ENCODE measurements at places on chromosomes 12 and 14.

- peak; percentile 7 for DNase-seq
Measured at GRCh38 chr14:21768116-21768874, 94.7 kb upstream of the OR4E1 start.

DNA sequence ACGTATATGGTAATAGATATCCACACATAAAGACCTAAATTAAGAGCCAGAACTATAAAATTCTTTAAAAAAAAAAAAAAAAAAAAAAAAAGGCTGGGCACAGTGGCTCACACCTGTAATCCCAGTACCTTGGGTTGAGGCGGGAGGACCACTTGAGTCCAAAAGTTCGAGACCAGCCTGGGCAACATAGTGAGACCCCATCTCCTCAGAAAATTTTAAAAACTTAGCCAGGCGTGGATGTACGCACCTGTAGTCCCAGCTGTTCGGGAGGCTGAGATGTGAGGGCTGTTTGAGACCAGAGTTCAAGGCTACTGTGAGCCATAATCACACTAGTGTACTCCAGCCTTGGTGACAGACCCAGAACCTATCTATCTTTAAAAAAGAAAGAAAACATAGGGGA is 4.3 kb downstream of the BTBD7 start:
- DNase-seq = no peak

- no peak for DNase-seq
Measured at GRCh38 chr12:61870658-61871484, 389.3 kb upstream of the USP15 start.

DNA sequence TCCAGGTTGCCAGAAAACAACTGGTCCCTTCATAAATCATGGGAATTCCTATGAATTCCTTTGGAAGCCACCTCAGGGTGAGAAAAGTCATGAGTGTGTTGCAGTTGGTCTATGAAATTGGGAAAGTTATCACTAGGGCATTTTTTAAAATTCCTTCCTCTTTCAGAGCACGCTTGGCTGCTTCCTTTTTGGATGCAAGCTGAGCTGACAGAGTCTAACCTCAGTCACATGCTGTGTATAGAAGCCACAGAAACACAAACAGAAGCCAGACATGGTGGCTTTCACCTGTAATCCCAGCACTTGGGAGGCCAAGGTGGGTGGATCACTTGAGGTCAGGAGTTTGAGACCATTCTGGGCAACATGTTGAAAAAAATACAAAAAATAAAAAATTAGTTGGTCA is 21.7 kb upstream of the HELB start:
- DNase-seq = no peak

DNA sequence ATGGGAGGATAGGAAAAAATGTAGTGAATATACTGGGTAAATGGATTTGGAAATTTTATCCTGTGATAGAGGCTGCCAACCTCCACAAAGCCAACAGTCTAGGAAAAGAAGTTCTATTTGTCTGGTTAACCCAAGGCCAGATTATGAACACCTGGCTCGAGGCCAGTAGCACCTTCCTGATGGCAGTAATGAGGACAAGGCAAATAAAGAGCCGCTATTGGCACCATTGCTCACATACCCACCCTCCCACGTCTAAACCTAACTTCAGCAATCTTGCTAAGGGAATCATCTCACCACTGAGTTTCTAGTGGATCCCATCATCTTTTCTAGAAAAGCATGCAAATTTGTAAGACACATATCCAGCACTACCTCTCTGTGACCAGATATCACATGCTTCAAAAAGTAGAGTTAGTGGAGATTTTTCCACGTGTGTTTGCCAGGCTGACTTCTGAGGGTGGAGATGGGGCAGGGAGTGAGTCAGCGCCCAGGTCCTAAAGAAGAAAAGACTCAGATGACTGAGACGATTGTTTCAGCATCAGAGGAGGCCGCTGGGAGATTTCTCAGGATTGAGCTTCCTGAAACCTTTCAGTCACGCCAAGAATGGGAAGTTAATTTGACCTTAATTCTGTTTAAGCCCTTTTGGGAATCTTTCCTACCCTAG is 362.9 kb downstream of the EMP1 start:
- no peak for DNase-seq

DNA sequence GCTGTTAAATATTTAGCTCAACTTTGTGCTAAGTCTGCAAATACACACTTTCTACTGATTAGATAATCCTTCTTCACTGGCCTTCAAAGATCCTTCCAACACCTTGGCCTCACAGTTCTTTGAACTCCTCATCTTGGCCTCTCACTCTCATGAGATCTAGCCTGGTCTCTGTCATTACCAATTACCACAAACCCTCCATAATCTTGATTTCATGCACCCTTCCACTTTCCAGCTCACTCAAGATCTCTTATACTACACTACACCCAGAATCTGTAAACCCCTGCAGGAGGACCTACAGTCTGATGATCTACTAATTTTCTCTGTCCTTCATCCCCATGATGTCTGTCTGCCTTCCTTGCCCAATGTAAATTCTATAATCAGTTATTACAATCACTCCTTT is 71.1 kb downstream of the DUSP16 start:
- DNase-seq = no peak

GRCh38 chr14:101249676-101250036 is 311.6 kb upstream of the DIO3 start:
- no peak for DNase-seq

GRCh38 chr14:35113308-35113950 is 8.4 kb downstream of the PPP2R3C start:
- no peak for DNase-seq

- no peak for DNase-seq
Measured at GRCh38 chr12:89140602-89141238, 211.6 kb downstream of the DUSP6 start.

- no peak for DNase-seq
Measured at GRCh38 chr12:10012630-10013330, 2.4 kb downstream of the CLEC12B start.

DNA sequence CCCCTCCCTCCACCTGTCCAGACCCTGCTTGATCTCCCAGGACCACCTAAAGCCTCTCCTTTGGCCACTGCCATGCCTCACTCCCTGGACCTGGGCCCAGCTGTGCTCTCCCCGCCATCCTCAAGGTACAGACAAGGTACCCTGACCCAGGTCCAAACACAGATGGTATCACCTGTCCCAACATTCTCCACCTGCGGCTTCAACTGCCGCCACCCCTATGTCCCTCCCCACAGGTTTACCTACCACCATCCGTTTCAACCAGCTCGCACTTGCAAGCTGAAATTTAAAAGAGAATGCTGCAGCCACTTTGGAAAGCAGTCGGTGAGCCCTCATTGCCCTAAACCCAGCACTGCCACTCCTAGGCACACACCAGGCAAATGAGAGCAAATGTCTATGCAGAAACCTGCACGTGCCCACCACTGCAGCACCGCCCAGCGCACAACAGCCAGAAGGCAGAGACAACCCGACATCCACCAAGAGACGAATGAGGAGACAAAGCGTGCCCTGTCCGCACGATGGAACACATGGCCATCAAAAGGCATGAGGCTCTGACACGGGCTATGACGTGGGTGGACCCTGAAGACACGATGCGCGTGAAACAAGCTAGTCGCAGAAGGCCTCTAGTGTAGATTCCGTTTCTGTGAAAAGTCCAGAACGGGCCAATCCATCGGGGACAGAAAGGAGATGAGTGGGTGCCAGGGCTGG is 71.0 kb downstream of the RFLNA start:
- DNase-seq = no peak

DNA sequence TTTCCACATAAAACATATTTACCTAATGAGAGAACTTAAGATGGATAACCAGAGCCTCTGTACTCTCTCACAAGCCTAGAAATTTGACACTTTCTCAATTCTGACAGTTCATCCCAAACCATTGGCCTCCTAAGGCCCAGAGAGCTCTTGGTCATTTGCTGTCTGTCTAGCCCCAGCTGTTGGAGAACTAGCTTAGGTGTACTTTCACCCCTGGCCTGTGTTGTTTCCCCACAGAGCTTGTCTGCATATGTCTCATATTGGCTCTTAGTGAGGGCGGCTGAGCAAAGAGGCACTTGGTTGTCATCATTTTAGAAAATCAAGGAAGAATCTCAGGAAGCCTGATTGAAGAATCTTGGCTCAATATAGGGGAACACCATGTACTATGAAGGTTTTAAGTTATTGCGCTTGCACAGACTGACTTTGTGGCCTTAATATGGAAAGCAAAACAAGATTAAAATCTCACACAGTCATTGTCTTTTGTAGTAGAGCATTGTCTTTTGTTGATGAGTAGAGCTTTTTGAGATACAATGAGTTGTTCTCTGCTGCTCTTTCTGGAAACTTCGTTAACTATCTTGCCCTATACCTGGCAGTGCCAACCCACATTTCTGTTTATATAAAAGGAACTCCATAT is 324.6 kb downstream of the RAD51B start:
- no peak for DNase-seq

- no peak for DNase-seq
Measured at GRCh38 chr14:90518069-90518940, 121.5 kb downstream of the CALM1 start.

- DNase-seq = no peak
Measured at GRCh38 chr12:100995201-100995600, 200.6 kb downstream of the ANO4 start.

DNA sequence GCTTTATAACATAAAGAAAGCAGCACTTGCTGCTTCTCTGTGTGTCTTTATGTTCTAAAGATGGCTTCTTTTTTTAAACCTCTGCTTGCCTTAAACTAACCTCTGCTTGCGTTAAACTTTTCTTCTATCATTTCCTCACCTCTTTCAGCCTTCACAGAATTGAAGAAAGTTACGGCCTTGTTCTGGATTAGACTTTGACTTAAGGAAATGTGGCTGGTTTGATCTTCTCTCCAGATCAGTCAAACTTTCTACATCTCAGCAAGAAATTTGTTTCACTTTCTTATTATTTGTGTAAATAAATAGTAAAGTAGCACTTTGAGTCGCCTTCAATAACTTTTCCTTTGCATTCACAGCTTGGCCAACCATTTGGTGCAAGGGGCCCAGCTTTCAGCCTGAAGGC is 64.2 kb downstream of the CMAS start:
- no peak for DNase-seq

GRCh38 chr14:78595797-78596196 is 425.6 kb downstream of the NRXN3 start:
- DNase-seq = peak; percentile 67

Measured in NCI-H1417 (cell line).